ENCODE measurements at places on chromosomes 6 and 20.

DNA sequence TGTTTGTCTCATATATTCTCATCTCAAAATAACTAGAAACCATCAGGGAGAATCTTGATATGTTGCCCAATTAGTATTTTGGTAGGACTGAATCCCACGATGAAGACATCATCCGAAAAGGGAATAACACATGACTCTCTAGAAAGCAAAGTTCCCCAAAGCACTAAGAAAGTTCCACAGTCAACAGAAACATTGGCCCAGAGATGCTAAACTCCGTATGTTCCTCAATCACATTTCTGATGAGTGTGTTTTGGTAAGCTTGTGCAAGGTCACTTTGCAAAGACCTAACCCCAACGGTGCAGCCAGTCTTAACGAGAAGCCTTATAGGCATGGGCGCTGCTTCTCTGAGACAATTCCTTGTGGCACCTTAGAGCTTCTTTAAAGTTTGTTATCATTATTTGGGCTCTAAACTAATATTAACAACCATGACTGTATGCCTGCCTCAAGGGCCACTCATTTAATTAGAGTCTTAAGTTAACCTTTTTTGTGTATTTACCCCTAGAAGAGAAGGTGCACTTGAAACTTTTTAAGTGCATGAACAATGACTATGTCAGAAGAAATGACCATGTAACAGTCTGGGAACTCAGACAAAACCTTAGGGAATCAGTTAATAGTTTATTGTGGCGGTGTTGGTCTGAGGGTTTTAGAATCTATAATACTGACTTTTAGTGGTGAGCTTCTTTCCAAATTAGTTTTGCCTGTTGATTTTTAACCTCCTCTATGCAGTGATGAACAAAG lies 202.0 kb upstream of the RAB32 start:
- DNase-seq = no peak

DNA sequence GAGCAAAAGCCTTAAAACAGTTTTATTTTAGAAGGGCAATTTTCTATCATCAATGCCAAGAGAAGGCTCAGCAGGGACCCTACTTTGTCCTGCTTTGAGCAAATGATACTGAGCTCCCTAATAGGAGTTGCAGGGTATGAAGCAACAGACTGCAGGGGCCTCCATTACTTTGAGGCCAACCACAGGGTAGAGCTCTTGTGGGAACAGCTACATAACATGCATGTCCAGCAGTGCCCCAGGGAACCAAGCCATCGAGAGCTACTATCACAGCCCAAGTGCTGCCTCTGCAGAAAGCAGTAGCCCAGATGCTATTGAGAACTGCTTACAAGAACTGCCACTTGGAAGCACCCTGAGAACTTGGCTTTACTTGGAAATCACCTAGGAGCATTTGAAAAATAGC lies 222.1 kb downstream of the LAMA2 start:
- DNase-seq = no peak

GRCh38 chr6:84811351-84811750 lies 47.0 kb upstream of the TBX18 start:
- DNase-seq = no peak

GRCh38 chr6:104505838-104506237 lies 353.9 kb downstream of the HACE1 start:
- no peak for DNase-seq

- no peak for DNase-seq
Measured at GRCh38 chr20:19867074-19867473, 109.0 kb downstream of the RIN2 start.

DNA sequence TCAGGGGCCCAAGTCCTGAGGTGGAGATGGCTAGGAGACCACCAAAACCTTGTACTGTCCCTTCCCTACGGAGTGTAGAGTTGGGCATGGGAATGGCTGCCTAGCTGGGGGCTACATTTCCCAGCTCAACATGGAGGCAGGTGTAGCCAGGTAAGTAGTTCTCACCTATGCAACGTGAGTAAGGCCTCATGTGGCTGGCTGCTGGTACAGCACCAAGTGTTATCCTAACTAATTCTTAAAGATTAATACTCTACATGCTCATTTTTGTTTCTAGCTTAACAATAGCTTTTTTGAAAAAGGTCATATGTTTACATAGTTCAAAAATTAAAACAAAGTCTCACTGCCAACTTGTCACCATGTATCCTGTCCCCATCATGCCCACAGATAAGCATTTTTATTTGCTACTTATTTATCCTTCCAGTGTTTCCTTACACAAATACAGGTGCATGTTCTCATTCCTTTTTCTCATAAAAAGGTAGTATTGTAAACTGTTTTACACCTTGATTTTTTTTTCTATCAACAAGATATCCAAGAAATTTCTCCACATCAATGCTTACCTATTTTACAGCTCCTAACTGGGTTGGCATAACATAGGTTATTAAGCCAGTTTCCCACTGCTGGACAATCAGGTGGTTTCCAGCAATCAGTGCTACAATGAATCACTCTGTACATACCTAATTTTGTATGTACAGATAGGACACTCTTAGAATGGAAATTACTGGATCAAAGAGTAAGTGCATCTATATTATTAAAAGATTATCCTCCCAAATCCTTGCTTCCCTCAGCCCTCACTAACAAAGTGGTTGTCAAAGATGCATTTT lies 25.5 kb downstream of the ABHD12 start:
- no peak for DNase-seq

GRCh38 chr20:23116311-23117089 lies 30.4 kb upstream of the CD93 start:
- DNase-seq = no peak

- DNase-seq = no peak
Measured at GRCh38 chr6:135832166-135832565, 19.3 kb upstream of the PDE7B start.

GRCh38 chr20:37377346-37378081 lies 31.6 kb downstream of the SRC start:
- no peak for DNase-seq

DNA sequence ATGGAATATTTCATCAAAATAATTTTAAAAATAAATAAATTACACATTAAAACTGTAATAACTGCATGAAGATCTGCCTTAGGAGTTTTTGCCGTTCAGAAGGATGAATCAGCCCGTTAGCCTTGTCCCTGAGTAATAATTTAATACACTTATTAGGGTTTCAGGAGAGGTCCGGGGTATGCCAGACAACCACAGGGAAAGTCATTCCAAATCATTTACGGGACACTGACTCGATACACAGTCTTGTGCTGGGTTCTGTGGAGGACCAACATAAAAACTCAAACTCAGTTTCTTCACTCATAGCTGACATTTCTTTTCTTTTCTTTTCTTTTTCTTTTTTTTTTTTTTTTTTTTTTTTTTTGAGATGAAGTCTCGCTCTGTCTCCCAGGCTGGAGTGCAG lies 735 bp upstream of the LY6G6F start:
- no peak for DNase-seq

- no peak for DNase-seq
Measured at GRCh38 chr20:22339091-22339881, 245.1 kb downstream of the FOXA2 start.

Measured in effector memory CD4-positive, alpha-beta T cell (primary cell).